ENCODE measurements at places on chromosomes 1 and 21.

DNA sequence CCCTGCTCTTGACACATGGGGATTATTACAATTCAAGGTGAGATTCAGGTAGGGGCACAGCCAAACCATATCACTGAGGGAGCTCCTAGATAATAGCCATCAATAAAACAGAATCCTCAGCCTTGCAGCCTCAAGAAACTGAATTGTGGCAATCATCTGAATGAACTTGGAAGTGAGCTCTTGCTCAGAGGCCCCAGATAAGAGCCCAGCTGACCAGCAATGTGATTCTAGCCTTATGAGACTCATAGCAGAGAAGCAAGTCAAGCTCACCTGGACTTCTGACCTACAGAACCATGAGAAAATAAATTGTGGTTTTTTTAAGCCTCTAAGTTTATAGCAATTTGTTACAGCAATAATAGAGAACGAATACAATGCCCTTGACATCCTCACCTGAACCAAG lies 302.5 kb downstream of the LTN1 start:
- no peak for DNase-seq

GRCh38 chr1:158071138-158071537 lies 77.7 kb downstream of the KIRREL1 start:
- DNase-seq: no peak

GRCh38 chr1:38246955-38247952 lies 200.7 kb upstream of the POU3F1 start:
- DNase-seq: peak; percentile 44

DNA sequence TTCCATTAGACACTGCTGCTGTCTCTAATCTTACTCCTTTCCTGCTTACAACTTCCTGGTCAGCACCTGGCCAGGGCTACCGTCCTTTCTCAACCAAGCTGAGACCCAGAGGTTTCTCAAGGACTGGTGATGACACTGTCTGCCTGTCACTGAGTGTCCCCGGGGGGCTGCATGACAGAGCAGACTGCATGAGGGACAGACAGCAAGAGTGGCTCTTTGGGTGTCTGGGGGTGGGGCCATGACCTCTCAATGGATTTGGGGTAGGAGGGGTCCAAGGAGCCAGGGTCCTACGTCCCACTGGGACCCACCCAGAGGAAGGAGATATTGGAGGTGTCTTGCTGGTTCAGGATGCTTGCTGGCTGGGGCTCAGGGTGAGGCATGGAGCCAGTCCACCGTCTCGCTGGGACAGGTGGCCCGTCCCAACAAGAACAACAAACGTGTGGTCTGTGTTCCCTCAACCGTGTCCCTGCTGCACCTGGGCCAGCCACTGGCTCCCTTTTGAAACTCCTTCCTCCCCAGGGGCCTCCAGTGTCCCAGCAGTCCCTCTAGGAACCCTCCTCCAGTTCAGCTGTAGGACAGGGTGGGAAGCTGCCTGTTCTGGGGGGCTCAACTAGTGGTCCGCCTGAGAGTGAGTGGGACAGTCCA lies 344.6 kb upstream of the AJAP1 start:
- DNase-seq: no peak

- DNase-seq: no peak
These were observed 366.8 kb downstream of the RPS6KC1 start for GRCh38 chr1:213417846-213418245.

GRCh38 chr1:226526801-226527595 lies 21.6 kb upstream of the STUM start:
- DNase-seq: peak; percentile 30

GRCh38 chr1:85587841-85588240 lies 7.3 kb downstream of the CCN1 start:
- DNase-seq: no peak

- no peak for DNase-seq
These were observed 26.8 kb downstream of the PALMD start for GRCh38 chr1:99672530-99673213.

DNA sequence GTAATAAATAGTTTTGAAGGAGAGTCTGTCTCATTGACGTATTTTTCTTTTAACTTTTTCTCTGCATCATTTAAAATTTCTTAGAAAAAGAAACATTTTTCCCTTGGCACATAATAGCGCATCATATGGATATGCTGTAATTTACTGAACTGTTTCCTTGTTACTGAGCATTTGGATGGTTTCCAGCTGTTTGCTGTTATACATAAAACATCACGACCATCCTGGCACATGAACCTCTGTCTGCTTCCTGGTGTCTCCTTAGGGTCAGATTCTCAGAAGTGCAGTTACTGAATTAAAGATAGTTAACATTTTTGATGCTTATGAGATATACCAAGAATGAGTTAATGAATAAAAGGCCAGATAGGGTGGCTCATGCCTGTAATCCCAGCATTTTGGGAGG lies 67.2 kb downstream of the BACE2 start:
- DNase-seq: no peak

DNA sequence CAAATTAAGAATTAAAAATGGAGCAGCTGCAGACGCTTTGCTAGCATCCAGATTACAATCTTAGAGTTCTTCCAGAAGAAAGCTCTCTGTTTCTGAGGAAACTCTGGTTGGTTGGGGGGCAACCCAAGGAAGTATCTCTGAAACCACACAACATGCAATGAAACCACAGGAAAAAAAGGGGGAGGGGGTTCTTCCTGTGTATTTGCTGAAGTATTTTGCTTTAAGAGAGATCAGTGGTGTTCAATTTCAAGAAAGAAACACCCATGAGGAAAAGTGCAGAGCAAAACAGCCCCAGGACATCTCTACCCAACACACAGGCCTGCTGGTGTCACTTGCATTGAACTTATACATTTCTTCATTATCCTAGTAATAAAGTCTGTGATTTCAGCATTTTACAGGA lies 19.7 kb upstream of the TIAM1 start:
- no peak for DNase-seq

GRCh38 chr1:150549496-150550221 lies 451 bp downstream of the ADAMTSL4 start:
- DNase-seq: peak; percentile 73

- no peak for DNase-seq
These were observed 245.0 kb downstream of the USH2A start for GRCh38 chr1:216178281-216178680.

GRCh38 chr1:50423670-50424000 lies 392 bp upstream of the DMRTA2 start:
- peak; percentile 49 for DNase-seq

DNA sequence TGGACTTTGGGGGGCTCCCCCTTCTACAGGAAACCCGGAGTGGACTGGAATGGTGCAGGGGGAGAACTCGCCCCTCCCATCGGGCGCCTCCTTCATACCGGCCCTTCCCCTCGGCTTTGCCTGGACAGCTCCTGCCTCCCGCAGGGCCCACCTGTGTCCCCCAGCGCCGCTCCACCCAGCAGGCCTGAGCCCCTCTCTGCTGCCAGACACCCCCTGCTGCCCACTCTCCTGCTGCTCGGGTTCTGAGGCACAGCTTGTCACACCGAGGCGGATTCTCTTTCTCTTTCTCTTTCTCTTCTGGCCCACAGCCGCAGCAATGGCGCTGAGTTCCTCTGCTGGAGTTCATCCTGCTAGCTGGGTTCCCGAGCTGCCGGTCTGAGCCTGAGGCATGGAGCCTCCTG lies at the start of gene TNFRSF14:
Gene TNFRSF14 (plus strand): TSS at position 95 of the 401 bp plus-strand sequence. CDS start 294 bp downstream, at position 389.
- no peak for DNase-seq

- no peak for DNase-seq
These were observed 18.3 kb upstream of the PALMD start for GRCh38 chr1:99627615-99628014.

DNA sequence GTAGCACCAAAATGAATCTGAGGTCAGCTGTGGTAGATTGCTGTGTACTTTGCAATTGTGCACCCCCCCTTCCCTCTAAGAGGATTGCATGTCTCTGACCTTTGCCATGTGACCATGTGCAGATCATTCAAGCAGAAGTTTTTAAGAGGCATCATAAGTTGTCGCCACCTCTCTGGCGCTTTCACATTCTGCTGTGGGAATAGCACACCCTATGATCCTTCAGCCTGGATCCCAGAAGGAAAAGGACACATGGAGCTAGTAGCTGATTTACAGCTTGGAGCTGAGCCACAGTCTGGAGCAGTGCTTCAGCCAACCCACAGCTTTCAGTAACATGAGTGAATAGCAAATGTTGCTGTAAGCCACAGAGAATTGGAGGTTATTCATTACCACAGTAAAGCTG lies 158.5 kb downstream of the TSEN15 start:
- DNase-seq: no peak

GRCh38 chr1:222109836-222110235 lies 367.9 kb upstream of the DUSP10 start:
- no peak for DNase-seq

DNA sequence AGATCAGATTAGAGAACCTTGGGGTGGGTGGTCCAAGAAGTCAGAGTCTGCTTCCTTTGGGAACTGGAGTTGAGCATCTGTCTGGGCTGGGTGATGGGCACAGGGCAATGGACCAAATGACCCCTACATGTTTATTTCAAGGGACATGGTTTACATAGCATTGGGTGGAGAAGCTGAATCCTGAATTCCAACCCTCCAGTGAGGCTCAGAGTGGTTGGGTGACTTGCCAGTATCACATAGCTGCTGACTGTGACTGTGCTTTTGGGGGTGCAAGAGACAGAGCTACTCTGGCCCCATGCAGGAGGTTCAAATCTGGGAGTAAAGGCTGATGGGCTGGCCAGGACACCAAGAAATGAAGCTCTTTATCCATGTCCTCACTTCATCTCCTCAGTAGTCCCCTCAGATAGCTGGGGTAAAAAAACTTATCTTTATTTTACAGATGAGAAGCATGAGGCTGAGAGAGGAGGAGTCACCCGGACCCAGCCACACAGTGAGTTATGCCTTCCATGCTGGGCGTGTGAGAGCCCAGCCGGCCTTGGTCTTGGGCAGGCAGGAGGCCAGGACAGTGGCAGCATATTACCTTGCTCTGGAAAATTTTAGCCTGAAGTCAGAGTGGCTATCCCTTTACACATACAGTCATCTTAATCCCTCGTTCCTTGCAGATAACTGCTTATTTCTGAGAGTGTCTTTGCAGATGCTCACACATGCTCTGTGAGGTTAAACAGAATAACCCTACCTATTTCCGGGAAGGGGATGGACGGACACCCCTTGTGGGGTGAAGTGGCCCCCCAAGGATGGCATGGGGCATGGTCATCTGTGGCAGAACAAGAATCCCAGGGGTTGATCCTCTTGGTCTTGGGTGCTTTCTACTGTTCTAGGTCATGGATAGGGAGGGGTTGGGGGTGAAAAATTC lies 2.8 kb upstream of the SERINC2 start:
- no peak for DNase-seq

DNA sequence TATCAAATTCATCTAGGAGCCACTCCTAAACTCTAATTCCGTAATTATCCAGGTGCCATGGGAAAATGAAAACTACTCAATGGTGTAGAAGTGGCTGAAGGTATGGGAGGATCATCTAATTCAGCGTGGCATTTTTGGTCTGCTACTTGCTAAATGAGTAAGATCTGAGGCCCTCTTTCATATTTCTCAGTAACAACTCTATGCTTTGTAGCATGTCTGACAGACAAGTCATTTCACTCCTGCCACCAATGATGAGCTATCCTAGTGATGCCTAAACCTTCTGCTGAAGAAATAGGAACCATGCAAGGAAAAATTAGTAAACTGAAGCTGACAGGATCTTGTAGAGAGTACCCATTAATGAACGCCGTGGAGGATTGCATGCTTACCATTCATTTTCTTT lies 145.3 kb downstream of the NTNG1 start:
- DNase-seq: no peak

- DNase-seq: no peak
These were observed 6.4 kb downstream of the PTGFR start for GRCh38 chr1:78497201-78497600.

- peak; percentile 83 for DNase-seq
These were observed 30.8 kb downstream of the RNF19B start for GRCh38 chr1:32933742-32934322.

- peak; percentile 45 for DNase-seq
These were observed 978 bp downstream of the PRDM15 start for GRCh38 chr21:41877901-41878830.

- DNase-seq: no peak
These were observed 605 bp upstream of the RABGGTB start for GRCh38 chr1:75785320-75785982.

DNA sequence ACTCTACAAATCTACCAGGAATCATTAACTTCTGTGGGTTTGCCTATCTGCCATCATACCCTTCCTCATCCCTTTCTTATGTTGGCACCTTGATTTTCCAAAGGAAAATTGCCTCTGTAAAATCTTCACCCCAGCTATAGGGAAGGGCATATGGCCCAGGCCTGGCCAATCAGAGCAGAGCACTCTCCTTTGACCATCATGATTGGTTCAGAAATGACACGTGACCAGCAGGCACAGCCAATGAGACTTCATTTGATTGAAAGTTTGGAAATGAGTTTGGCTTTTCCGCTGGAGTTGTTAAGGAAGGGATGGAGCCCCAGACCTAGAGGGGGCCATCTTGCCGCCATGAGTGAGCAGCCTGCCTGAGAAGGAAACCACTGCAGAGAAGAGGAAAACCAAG lies 35.1 kb upstream of the IFFO2 start:
- no peak for DNase-seq

GRCh38 chr1:16015491-16015890 lies 2.4 kb downstream of the HSPB7 start:
- DNase-seq: no peak

- peak; percentile 64 for DNase-seq
These were observed 113.0 kb upstream of the GADD45A start for GRCh38 chr1:67571901-67572593.

GRCh38 chr1:117825414-117825813 lies 104.0 kb downstream of the GDAP2 start:
- no peak for DNase-seq

GRCh38 chr1:2606881-2607621 lies 20.5 kb downstream of the PRXL2B start:
- no peak for DNase-seq

- no peak for DNase-seq
These were observed 305.8 kb upstream of the ZP4 start for GRCh38 chr1:238196516-238196915.

GRCh38 chr1:28112388-28113241 lies 24.2 kb upstream of the EYA3 start:
- no peak for DNase-seq

DNA sequence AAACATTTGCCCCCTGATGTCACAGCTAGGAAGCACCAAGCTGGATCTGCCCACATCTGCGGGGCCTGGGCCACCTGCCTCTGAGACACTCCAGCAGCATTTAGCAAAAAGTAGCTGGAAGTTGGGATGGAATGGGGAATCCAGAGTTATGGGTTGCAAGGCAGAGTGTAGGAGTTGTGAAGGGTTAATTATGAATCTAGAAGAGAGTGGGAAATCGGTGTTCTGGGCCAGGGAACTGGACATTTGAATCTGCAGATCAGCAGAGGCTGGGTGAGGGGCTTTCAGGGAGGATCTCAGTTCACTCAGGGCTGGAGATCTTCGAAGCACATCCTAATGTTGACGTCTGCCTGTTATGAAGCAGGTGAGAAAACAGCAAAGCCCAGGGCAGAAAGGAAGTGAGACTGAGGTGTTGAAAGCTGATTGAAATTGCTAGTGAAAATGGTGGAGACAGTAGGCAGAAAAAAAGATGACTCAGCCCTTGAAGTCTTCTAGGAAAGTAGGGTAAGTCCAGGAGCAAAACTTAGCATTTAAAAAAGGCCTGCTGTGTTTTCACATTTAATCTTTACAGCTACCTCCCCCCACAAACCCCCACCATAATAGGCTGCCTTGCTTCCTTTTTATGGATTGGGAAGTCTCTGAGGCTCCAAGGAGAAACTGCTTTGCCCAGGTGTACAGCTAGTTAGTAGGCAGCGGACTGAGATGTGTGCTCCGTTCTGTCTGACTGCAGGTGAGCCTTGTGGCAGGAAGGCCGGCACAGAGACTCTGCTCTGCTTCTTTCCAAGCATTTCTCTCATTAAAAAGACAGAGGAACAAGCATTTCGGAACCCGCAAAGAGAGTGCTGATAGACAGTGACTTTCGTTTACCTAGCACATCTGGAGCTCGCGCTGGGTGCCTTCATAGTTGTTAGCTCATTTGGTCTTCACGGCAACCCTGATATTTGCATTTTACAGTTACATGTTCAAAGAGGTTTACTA lies 7.2 kb downstream of the VANGL1 start:
- no peak for DNase-seq
